ENCODE measurements at places on chromosomes 16 and 17.

GRCh38 chr17:49567871-49568694 is 7.6 kb upstream of the NXPH3 start:
- no peak for DNase-seq

DNA sequence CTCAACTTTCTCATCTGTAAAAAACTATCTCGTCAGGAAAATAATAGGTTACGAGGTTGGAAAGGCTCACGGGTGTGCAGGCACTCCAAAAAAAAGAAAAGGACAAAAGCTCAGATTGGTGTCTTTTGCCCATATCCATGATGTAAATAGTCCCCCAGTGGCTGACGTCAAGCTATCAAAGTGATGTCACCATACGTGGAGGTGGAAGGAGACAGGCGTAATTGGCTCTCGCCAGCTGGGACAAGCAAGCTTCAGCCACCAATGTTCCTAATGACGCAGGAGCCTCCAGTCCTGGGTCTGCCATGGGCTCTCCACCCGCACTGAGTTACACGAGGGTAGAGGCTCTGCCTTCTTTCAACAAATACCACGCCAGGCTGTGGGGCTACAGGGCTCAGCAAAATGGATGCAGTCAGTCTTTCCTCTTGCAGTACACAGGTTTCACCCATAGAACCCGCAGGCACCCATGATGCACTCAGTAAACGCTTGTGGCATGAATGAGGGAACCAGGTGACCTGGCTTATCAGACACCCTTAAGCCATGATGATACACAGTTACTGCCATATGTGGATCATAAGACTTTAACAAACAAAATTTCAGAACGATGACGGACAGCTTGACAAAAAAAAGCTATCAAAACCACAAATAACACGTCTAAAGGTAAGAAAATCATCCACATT is 50.5 kb downstream of the COTL1 start:
- DNase-seq: no peak

GRCh38 chr17:81471818-81472456 is 40.7 kb downstream of the ACTG1 start:
- no peak for DNase-seq

- no peak for DNase-seq
Observed at GRCh38 chr17:81720267-81721071, 8.4 kb downstream of the SLC25A10 start.

- no peak for DNase-seq
Observed at GRCh38 chr16:81237282-81237681, 1.2 kb upstream of the BCO1 start.

- DNase-seq: no peak
Observed at GRCh38 chr16:17230932-17231581, 239.7 kb downstream of the XYLT1 start.

DNA sequence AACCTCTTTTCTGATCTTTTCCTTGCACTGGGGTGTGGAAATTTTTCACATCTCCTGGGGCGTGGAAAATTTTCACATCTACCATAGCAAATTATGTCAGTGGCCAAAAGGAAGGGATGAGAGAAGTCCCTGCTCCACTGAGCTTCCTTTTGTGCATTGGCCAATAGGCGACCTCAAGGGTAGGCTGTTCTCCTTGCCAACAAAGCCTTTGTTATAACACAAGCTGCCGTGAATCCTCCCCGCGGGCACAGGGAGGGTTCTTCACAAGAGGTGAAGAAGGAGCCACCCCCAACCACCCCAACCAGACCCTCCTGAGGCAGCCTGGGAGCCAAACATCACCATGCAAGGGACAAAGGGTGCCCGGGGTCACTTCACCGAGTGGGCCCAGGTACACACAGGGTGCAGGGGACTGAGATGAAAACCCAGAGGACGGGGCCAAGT is 6.5 kb downstream of the SLC5A11 start:
- DNase-seq: no peak

DNA sequence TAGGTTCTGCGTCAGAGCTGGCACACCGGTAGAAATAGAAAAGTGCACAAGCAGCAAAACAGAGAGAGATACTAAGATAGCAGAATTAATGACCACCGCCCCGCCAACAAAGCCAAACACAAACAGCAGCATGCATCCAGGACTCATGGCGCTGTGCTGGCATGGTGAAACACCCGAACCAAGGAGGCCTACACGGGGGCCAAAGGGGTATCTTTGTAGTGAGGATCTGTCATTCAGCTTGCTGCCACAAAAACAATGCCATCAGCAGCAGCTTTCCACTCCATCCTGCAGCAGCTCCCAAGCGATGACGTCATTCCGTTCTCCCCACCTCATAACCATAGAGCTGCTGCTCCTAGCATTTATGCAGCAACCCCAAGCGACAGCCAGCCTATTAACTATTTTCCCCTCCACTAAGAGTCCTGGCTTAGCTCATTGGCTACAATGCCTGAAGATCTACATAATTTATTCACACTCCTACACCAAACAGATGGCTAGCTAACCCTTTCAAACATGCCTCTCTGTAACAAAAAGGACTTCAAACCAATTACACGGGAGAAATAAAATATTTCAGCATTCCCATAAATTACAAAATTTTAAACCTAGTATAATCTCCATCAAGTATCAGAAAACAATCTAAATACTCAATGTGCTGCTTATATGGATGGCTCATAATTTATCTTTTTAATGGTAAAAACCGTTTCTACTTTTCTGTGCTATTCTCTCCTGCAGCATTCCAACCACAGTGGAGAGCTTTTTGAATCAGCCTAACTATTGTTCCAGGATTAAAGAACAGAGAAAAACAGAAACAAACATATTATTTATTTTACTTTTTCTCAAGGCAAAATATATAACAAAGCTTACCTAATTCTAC is 73.9 kb downstream of the SPAG9 start:
- no peak for DNase-seq

- DNase-seq: no peak
Observed at GRCh38 chr17:4852567-4853207, 19.5 kb downstream of the MINK1 start.

GRCh38 chr17:7852262-7852670 is 2.6 kb upstream of the TMEM88 start:
- no peak for DNase-seq

DNA sequence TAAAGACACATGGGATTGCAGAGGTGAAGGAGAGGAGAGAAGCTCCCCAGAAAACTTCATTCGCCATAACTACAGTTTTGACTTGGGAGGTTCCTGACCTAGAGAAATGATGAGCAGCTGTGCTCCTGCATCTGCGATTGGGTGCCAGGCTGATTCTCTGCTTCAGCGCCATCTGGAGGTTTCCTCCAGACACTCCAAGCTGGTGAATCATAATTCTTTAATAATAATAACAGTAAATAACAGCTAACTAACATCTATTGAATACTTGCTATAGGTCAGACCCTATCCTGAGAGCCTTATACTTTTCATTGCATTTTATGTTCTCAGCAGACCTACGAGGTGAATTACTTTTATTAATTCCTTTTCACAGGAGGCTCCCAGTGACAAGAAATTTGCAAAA is 575.8 kb downstream of the TOX3 start:
- no peak for DNase-seq

DNA sequence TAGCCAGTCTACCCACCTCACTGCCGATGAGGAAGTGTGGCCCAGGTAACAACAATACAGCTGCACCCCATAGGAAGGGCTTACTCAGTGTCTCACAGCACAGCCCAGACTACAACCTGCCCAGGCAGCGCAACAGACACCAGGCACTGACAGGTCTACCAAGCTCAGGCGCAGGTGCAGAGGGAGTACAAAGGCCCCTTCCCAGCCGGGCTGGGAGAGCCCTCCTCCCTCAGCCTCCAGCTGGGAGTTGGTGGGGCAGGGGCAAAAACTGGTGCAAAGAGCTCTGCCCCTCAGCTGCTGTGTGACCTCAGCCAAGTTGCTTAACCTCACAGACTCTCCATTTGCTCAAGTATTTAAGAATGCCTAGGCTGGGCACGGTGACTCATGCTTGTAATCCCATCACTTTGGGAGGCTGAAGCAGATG is 112.6 kb upstream of the LHX1 start:
- DNase-seq: no peak

DNA sequence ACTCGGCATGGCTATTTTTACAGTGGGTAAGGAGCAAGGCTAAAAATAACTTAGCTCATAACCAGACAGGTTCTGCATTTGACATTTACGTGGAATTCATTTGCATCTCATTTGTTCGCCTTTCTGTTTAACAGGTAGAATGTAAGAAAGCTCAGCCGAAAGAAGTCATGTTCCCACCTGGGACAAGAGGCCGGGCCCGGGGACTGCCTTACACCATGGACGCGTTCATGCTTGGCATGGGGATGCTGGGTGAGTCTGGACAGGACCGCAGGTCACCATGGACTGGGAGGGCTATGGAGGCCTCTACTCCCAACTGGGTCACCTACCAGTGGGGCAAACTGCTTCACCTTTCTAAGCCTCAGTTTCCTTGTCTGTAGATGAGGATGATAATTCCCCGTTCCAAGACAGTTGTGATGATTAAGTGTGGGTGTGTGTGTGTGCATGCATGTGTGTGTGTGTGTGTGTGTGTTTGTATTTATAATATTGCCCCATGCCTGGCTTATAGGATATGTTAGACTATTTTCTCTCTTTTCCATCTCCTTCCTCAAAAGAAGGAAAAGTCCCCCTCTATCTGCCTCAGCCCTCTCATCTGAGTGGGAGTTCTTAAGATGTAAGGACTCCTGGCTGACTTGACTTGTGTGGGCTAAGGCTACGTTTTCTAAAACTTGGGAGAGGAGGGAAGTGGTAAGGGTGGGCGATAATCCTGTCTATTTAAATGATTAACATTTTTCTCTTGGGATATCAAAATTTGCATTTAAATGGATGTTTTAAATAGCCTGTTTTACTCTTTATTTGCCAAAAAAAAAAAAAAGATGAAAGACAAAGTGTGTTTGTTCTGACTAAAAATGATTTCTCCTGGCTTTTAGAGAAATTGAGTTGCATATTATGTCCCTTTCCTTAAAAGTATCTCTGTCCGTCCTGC is 129.0 kb downstream of the CCDC182 start:
- DNase-seq: no peak

DNA sequence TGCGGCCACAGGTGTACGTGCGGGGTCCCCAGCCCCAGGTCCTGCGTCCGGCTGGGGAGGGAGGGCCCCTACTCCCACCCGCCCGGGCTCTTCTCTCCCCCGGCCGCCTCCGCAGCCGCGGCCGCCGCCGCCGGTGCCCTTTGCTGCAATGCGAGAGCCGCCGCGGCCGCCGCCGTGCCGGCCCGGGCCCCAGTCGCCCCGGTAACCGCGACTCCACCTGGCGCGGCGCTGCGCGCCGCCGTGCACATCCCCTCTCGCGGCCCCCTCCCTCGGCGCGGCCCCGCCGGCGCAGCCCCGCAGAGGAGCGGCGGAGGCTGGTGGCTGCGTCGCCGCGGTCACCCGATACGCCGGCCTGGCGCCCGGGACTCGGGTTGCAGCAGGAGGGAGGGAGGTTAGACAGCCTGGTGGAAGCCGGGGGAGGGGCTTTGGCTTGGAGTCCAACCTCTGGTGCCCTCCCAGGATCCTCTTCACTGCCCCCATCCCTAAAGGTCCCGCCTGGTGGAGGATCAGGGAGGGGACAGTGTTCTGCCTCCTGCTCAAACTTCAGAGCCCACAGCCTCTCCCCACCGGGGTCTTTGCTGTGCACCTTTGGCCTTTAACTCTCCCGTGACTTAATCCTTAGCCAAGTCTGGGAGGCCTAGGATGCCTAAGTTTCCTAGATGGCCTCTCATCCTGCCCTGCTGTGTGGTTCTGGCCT is 32.9 kb downstream of the SRCIN1 start:
- no peak for DNase-seq

- DNase-seq: no peak
Observed at GRCh38 chr17:67107811-67108775, 63.7 kb downstream of the CACNG1 start.

- DNase-seq: no peak
Observed at GRCh38 chr16:27389272-27389961, 12.6 kb upstream of the IL21R start.

GRCh38 chr17:8164815-8165131 is 2.0 kb upstream of the VAMP2 start:
- DNase-seq: no peak

DNA sequence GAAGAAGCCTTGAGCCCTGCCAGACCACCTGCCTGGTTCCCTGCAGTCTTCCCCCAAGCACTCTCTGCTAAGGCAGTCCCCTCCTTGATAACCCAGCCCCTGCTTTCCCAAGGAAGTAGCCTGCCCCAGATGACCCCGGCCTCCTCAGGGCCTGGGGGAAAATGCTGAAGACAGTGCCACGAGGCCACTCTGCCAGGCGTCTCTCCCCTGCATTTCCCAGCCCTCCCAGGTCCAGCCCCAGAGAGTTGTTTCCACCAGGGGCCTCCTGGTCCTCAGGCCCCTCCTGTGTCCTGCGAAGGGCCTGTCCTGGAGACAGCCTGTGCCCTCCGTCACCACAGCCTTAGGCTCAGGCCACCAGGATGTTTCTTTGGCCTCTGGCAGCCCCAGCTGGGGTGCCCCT is 96.4 kb downstream of the CCDC182 start:
- DNase-seq: no peak

- no peak for DNase-seq
Observed at GRCh38 chr17:2712300-2713043, 908 bp upstream of the CLUH start.

- no peak for DNase-seq
Observed at GRCh38 chr17:6530324-6530920, 25.9 kb downstream of the PITPNM3 start.

- DNase-seq: no peak
Observed at GRCh38 chr17:19714542-19715411, 1.6 kb downstream of the SLC47A2 start.

- DNase-seq: no peak
Observed at GRCh38 chr16:21590796-21591195, 8.6 kb upstream of the METTL9 start.

DNA sequence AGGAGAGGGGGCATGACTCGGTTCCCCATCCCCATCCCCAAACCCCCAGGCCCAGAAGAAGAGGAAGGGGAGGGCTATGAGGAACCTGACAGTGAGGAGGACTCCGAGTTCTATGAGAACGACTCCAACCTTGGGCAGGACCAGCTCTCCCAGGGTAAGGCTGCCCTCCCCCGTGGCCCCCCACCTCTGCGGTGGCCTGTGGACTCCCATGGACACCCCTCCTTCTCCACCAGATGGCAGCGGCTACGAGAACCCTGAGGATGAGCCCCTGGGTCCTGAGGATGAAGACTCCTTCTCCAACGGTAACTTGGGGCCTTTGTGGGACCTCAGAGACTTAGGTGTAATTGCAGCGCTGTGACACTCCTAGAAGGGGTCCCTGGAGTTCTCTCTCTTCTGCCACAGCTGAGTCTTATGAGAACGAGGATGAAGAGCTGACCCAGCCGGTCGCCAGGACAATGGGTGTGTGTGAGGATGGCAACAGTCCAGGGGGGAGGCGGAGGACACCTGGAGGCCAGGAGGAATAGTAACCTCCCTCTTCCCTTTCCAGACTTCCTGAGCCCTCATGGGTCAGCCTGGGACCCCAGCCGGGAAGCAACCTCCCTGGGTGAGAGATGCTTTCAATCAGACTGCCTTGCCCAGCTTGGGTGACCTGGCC is 5.6 kb downstream of the CD19 start:
- no peak for DNase-seq

GRCh38 chr17:31758646-31759045 is 100.4 kb downstream of the COPRS start:
- DNase-seq: no peak
